Stimulated activated CD4-positive, alpha-beta T cell treated with anti-CD3 and anti-CD28 coated beads, TNF-alpha, amount 100 ng/mL, for 48 hours (primary cell): ENCODE measurements at places on chromosomes 7 and 10.

- no peak for DNase-seq
Observed at GRCh38 chr10:3852147-3852904, 67.3 kb upstream of the KLF6 start.

GRCh38 chr7:45212606-45213005 is 55.0 kb downstream of the RAMP3 start:
- DNase-seq = no peak

GRCh38 chr7:122438006-122438405 is 133.5 kb upstream of the FEZF1 start:
- no peak for DNase-seq

GRCh38 chr10:58266003-58266825 is 1.5 kb downstream of the IPMK start:
- no peak for DNase-seq

DNA sequence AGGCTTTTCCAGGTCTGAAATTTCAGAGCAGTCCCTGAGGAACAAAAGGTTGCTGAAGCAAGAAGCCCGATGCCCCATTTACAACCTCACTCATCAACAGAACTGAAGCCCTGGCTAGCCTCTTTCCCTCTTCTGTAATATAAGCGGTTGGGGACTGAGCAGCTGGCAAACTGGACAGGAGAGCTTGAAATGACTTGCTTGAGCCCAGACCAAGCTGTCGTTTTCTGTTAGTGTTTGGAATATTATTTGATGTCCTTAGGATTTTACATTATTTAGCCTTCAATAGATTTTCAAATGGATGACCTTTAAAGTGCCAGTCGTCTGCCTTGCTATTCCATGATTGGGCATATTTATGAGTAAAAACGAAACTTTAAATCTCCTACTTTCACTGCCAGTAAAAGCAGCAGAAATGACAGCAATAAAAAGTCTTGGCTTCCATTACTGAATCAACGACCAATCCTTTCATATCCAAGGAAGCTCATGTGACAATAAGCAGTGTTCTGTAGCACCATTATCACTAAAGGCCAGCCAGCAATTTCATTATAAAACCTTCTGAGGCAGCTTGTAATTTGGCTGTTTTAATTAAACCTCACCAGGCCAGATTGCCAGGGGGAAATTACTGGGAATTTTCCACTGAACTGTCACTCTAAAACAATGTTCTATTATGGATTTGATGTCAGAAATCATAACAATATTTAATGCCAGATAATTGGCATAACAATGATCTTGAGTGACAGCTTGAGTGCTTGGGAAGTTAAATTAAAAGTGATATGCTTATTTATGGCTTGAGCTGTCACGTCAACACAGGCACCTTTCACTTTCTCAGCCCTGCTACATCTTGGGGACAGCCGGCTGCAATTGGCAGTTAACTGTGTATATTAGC is 85.9 kb downstream of the LSMEM1 start:
- no peak for DNase-seq

- DNase-seq = no peak
Observed at GRCh38 chr7:21960922-21961321, 15.2 kb upstream of the CDCA7L start.

GRCh38 chr10:71263376-71263775 is 51.0 kb downstream of the UNC5B start:
- no peak for DNase-seq

- no peak for DNase-seq
Observed at GRCh38 chr10:62492870-62493180, 118.7 kb downstream of the ZNF365 start.

DNA sequence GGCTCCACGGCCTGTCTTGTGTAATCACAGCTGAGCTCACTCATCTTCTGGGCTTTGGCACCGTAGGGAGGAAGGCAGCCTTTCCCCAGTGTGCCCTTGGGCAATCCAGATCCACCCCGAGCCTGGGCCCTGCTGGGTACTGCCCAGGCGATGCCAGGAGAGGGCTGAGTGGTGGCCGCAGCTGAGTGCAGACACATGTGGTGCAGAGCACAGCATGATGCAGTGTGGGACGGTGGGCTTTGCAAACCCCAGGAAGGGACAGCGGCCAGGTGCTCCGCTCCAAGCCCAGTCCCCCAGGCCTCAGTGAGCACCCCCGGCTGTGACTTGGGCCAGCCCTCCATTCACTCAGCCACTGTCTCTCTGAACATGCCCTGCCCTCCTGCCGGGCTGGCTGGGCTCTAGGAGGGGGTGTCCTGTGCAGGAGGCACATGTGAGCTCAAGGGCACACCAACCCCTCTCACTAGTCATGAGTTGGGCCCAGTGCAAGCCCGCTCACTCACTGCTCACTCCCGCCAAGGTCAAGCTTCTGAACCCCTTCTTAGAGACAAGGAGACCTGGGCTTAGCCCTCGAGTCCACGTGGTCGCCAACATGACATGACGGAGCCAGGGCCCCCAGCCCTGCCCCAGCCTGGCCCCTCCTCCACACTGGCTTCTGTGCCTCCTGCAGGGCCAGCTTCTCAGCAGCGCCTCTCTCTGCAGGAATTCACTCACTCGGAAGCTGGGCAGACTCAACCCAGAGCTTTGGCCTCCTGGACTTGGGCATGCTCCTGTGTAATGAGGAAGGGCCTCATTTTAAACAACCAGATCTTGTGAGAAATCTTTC is 77.5 kb upstream of the INSIG1 start:
- no peak for DNase-seq

DNA sequence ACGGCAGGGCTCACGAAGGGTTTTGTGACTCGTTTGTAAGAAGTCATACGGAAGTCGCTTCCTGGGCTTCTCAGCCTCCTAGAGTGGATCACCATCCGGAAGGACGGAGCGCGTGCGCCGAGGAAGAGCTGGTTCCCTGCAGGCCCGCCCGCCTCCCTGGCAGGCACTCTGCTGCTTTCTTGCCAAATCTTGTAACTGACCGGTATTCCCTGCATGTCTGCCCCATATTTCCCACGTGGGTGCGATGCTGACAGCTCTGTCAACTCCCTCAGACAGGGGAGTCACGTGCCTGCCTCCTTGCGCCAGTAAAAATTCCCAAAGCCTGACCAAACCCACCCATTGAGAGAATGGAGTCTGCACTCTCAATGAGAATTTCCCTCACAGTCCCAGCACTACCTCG is 12.7 kb downstream of the SHH start:
- DNase-seq = no peak

DNA sequence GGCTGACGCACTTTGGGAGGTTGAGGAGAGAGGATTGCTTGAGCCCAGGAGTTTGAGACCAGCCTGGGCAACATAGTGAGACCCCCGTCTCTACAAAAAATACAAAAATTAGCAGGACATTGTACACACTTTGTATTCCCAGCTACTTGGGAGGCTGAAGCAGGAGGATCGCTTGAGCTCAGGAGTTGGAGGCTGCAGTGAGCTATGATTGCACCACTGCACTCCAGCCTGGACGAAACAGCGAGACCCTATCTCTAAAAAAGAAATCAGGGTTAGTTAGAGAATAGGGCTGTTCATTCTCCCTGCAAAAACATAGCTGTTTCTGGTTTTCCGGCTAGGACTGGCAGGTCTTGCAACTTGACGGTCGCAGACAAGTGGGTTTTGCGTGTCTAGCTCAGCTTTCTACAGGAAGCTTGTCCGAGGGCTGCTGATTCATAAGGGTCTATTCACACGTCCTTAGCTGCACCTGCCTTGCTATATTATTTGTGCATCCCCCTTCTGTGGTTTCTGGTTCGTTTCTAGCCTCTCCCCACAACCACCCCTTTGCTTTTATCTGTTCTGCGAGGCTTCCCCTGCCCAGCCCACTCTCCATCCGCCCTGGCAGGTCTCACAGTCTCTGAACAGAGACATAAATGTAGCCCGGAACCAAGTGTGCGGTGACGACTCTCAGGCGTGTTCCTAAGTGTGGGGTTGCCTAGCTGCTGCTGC is 10.7 kb downstream of the AMZ1 start:
- no peak for DNase-seq

GRCh38 chr7:157077986-157078644 is 60.6 kb upstream of the UBE3C start:
- DNase-seq = no peak

GRCh38 chr10:101066146-101066895 is 4.5 kb downstream of the KAZALD1 start:
- DNase-seq = no peak

DNA sequence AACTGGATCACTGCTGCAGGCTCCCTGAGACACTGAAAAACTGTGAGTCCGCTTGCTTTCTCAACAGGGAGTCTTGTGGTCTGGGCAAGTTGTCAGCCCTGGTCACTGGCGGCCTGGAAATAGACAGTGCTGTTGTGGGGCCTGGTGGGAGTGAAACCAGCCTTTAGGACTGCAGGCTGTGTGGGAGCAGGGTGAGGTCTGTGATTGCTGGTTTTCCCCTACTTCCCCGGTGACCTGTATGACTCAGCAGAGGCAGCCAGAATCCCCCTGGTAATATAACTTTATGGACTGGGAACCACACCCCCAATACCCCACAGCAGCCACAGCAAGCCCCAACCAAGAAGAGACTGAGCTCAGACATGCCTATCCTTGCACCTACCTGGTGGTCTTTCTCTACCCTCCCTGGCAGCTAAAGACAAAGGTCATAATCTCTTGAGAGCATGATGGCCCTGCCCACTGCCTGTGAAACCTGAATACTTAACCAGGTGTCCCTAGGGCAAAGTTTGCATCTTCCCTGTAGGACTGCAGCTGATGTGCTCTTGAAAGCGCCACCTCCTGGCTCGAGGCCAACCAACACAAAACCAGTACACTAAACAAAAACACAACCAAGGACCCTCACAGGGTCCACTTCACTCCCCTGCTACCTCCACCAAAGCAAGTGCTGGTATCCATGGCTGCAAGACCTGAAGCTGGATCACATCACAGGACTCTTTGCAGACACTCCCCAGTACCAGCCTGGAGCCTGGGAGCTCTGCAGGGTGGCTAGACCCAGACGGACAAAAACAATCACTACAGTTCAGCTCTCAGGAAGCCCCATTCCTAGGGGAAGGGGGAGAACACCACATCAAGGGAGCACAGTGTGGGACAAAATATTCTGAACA is 7.2 kb upstream of the ADAM22 start:
- no peak for DNase-seq

- DNase-seq = no peak
Observed at GRCh38 chr7:142111499-142111898, at the start of gene MGAM2. Gene MGAM2, plus strand, starts transcription at chr7:142111718. Its CDS starts 5,156 bp downstream, at chr7:142116874.

- DNase-seq = no peak
Observed at GRCh38 chr7:28347475-28348318, 64.6 kb upstream of the CREB5 start.

DNA sequence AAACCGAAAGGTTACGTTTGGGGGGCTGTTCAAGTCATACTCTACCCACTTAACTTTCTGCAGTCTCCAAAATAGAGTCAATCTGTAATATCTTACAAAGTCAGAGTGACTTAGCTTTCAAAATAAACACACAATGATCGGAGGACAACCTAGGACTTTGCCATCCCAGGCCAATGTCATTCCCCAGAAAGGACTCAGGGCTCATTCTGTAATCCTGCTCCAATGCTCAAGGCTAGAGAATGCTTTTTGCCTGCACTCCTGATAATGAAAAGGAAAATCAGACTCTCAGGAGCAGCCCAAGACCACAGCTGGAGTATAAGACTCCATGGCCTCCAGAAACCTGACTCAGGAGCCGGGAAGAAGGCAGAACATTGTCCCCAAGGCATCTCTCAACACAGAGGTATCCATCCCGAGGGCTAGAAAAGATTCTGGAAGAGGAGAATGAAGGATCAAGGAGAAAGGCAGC is 28.5 kb upstream of the ASCC1 start:
- no peak for DNase-seq

DNA sequence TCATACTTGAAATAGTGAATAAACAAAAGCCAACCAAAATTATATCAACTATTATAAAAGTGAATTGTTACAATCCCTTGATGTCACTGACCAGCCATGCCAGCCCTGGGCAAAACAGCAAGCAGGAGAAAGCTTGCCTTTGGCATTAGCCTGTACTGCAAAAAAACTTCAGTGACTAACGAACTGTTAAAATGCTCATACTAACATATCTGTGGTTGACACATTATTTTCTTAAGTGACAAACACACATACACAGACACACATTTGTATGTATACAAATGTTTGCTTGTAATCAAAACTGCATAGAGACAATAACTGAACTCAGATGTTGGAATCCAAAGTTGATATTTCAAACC is 29.5 kb downstream of the CHCHD3 start:
- DNase-seq = no peak

DNA sequence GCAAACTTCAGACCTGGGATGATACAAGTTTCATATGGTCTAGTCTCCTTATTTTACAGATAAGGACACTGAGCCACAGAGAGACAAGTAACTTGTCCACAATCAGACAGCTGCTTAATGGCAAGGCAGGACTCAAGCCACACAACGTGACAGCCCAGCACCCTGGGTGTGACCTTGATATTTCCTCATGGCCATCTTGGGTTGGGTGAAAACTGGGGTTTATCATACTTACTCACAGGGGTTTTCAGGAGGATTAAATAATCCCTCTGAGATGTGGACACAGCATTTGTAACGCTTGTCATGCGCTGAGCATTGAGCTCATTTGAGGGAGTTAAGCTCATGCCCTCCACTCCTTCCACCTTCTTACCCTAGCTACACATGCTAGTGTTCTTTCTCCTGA is 58.0 kb downstream of the ABLIM1 start:
- no peak for DNase-seq

DNA sequence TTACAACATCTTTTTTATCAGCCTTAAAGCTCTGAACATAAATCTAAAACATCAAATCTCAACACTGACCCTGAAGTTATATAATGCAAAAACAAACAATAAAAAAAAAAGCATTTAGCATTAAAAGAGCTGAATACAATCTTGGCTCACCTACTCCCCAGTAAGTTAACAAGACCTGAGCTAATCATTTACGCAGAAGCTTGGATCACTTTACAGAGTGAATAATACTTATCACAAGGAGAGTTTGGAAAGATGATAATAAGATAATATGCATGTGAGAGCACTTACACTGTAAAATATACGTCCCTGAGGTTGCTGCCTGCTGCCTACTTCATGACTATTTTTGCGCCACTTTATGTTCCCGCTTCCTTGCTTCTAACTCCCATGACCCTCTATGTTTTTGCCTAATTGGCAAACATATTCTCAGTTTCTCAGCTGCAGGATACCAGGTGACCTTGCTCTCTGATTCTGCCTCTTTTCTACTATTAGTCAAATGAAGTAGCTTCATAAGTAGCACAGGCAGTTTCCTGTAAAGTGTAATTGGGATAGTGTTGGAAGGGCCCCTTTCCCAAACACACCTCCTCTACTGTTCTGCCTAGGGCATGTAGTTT is 333.6 kb downstream of the LRRTM3 start:
- no peak for DNase-seq

DNA sequence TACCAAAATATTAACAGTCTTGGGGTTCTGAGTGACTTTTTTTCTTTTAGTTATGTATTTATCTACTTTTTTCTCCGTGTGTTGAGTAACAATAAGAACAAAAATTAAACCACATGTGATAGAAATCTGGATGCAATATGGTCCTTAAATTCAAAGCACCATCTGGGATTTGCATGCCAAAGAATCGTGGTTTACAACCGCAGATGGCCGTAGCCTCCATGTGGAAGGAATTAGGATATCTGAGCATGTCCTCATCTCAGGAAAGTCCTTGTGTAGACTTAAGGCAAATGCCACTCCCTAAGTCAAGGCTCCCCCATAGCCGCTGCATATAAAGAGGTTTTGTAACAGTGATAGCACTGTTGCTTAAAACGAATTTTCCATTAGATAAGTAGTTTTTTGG is 304.0 kb downstream of the ZEB1 start:
- DNase-seq = no peak
